ENCODE measurements at places on chromosomes 16 and 17. TPM values are rescaled to one million over a fixed set of nuclear protein-coding genes. Genes with fewer than 3 reads are reported as not detected.

- no peak for DNase-seq
These were observed 44.6 kb downstream of the GOSR1 start for GRCh38 chr17:30521766-30522165.

DNA sequence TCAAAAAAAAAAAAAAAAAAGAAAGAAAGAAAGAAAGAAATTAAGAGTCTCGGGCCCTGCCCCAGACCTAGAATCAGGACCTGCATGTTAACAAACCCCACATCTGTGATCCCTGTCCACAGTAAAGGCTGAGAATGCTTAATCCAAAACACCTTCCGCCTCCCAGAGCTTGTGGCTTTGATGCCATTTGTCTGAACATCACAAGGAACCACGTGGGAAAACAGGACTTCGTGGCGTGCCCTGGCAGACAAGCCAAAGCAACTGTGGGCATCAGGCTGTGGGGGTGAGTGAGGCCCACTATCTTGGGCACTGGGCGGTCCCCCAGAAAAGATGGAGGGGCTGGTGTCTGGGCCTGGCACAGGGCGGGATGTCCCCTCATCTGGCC, 173.4 kb upstream of the CIBAR2 start:
- DNase-seq: no peak

DNA sequence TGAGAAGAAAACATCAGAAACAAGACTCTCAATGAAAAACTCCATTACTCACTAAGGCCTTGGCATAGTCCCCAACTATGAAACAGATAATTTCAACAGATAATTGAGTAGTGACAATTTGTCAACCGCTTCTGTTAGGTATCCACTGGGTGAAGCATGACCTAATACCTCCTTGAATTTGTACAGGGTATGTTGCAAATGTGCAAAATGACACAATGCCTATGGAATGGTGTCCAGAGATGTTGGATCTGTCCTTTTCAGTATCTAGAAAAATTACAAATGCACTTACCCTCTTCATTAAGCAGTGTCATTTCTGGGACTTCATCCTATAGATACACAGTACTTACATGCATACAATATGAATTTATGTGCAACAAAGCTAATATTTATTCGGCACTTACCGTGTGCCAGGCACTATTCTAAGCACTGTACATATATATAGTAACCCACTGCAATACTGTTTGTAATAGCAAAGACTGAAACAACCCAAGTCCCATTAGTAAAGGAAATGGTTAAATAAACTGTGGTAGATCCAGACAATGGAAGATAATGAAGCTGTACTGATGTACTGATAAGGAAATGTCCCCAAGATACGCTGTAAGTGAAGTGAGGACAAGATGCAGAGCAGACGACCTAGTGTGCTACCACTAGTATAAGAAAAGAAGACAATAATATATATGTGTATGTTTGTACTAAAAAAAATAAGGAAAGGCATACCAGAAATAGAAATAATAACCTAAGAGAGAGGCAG, 21.4 kb upstream of the SLC6A4 start:
- DNase-seq: no peak

- no peak for DNase-seq
These were observed 136.7 kb upstream of the HS3ST2 start for GRCh38 chr16:22677024-22677830.

The CPNE7 gene
- polyA plus RNA-seq: 7.5 TPM

The CDT1 gene
- 1.2 TPM for polyA plus RNA-seq

The SYNGR3 gene
- 2.3 TPM for polyA plus RNA-seq

The GOT2 gene
- polyA plus RNA-seq: 98.2 TPM
